ENCODE measurements at places on chromosomes 12 and 14.
A peak's percentile ranks its signal among the peaks of the same experiment; 100 is the strongest.

DNA sequence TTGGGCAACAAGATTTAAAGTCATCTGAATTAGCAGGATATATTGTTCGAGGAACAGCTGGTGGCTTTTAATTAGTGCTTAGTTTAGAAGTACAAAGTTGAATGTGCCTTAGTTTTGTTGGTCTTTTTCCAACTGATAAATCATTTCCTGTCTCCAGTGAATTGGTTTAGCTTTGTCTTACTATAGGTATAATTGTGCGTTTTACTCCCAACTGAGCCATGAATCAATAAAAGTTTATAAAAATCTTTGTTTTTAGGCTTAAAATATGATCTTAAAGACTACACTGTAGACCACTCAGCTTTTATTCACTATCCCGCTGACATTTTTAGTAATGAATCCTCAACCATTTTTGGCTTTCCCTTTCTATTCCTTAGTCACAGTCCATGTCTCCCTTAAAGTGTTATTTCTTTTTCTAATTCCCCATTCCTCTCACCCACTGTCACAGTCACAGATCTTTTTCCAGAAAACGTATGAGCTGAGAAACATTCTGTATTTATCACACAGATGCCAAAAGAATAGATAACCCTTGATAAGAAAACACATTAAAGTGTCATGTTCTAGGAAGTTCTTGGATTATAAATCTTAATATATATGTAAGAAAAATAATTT is 34.0 kb upstream of the ALG10 start:
- DNase-seq: no peak

DNA sequence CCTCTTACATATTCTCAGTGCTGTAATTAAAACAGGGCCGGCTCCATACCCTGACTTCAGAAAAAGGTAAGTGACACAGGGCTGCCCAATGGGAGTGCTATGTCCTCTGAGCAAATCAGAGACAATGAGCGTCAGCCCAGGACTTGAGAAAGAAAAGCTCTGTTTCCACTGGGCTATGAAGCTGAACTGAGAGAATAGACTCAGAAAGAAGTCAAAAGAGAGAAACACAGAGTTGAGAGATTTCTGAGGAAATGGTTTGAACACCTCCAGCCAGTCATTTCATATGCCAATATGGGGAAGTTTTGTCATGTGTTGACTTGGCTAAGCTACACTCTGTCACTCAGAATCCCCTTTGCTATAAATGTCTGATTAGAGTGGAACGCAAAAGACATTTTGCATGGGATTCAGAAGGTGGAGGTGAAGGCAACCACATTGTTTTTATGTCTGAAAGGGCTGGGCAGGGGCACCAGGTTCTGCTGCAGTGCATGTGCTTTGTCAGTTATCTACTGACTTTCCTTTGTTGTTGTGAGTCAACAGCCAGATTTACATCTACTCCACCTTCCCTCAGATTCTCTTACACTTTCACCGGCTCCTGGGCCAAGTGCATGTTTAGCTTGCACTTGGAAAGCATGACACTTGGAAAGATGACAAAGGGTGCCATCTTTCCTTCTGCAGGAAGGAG is 313.3 kb downstream of the DUSP6 start:
- DNase-seq: no peak

DNA sequence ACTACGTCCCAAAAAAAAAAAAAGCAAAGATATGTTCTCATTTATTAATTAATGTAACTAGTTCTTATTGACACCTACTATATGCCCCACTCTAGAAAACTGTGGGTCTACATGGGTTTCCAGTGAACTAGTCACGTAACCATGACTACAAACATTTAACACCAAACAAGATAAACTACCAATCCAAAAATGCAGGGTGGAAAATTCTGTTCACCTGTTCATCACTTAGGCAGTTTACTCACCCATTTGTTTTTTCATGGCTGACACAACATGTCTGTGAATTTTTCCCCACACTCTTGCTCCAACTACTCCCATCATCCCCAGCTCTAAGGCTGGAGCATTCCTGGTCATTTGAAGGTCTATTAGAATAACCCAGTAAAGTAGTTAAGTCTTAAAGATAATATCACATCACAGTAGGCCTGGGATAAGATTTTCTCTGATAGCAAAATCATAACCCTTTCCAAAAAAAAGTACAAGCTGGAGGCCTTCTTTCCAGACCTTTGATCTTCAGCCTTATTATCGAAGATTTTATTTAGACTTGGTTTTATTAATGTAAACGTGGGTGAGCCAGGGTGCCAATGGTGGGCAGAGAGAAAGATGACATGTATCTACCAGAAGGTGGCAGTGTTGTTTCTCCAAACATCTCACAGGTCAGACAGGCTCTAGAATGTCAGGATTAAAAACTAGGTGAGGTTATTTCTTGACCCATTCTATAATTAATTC is 61.6 kb upstream of the DAAM1 start:
- peak; percentile 47 for DNase-seq

DNA sequence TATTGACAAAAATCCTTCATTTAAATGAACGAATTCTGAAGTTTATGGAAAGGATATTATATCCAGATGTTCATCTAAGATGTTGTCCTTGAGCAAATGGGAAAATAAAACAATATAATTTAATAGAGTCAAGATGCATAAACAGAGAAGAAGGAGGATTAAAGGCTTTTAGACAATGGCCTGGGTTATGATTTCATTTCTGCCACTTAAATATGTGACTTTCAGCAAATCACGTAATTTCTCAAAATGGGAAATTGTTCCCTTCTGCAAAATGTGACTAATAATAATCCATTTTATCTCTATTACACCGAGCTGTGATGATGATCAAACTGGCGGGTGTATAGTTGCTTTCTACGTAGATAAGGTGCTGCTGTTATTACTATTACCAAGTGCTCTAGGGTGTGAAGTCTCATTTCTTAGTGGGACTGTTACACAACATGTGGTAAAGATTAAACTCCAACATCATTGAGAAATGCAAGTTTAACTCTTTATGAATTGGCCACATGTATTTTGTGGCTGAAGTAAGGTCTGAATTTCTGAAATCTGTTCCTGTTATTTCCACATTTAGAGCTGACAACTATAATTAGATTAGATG is 157.0 kb downstream of the MYRFL start:
- no peak for DNase-seq

DNA sequence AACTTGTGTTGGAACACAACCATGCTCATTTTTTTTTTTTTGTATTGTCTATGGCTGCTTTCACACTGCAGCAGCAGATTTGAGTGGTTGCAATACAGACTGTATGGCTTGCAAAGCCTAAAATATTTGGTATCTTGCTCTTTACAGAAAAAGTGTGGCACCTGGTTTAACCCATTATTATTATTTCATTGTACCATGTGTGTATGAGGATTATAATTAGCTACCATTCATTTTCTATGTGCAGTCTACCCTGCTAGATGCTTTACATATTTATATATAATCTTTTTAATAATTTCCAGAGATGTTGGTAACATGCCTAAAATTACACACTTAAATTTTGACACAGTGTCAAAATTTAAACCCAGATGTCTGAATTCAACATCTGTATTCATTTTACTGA is 37.7 kb downstream of the SPATS2 start:
- peak; percentile 7 for DNase-seq

GRCh38 chr12:76765598-76765997 is 1.7 kb downstream of the ZDHHC17 start:
- no peak for DNase-seq

- DNase-seq: no peak
These were observed 15.3 kb upstream of the PIK3C2G start for GRCh38 chr12:18246066-18246465.

DNA sequence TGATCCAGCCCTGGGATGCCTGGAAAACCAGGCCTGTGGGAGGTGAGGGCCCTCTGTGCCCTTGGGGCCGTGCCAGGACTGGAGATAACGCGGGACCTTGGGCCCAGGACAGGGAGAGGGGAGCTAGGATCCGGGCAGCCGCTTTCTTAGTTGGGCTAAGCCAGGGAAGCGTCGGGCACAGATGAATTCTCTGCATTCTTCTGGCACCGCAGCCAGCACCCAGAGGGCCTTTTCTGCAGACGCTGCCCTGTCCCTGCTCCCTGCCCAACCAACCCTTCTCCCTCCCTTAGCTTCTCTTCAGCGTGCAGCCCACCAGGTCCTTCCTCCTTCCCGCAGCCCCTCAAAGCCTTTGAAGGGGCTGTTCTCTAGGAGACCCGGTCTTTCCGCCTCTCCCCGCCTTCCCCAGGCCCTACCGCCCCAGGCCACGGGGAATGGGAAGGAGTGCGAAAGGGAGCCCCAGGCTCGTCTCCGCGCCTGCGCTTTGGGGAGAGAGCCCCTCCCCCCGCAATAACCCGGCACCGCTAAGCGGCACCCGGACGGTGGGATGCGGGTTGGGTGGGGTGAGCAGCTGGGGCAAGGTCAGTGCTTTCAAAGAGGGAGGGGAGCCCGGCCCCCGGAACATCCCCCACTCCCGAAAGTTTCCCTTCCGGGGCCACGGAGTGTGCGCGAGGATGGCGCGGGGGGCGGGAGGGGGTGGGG is 663 bp downstream of the NCKAP5L start:
- DNase-seq: peak; percentile 76

DNA sequence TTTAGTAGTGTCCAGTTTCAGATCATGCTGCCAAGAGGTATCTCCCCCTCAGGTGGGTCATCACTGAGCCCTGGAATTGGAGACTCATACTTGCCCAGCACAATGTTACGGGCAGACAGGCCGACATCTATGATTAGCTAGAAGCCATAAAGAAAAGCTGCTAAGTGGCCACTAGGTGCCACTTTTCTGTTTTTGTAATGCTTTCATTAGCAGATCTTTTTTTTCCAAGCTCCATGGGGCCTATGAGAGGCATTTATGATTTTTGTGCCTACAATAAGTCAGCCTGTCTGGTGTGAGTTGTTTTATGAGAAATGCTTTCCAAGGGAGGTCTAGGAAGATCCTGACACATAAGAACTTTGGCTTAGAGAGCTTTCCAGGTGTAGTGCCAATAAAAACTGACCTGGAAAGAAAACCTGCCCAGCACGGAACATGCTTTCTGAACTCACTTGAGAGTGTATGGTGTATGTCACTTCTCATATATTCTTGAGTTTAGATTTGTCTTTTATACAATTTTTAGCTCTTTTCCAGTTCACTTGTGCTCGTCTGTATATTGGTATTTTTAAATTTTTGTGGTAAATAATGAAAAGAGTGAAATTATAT is 21.8 kb upstream of the SMCO2 start:
- peak; percentile 19 for DNase-seq
